ENCODE measurements at places on chromosomes 12 and 14.

- no peak for DNase-seq
These were observed 149.0 kb downstream of the CAPZA3 start for GRCh38 chr12:18886962-18887361.

- DNase-seq, result no peak
These were observed 15.7 kb upstream of the SLC2A3 start for GRCh38 chr12:7951671-7952070.

- no peak for DNase-seq
These were observed 45.3 kb downstream of the SOS2 start for GRCh38 chr14:50186107-50186506.

DNA sequence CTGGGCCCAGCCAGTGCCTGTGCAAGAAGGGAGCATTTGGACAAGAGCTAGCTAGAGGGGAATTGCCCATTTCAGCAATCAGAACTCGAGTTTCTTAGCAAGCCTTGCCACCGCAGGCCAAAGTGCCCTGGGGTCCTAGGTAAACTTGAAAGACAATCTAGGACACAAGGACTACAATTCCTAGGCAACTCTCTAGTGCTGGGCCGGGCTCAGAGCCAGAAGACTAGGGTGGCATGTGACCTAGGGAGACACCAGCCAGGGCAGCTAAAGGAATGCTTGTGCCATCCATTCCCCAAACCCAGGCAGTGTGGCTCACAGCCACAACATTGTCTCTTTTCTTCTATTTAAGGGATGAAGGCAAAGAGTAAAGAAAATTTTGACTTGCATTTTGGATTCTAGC is 205.0 kb downstream of the BMP4 start:
- no peak for DNase-seq

DNA sequence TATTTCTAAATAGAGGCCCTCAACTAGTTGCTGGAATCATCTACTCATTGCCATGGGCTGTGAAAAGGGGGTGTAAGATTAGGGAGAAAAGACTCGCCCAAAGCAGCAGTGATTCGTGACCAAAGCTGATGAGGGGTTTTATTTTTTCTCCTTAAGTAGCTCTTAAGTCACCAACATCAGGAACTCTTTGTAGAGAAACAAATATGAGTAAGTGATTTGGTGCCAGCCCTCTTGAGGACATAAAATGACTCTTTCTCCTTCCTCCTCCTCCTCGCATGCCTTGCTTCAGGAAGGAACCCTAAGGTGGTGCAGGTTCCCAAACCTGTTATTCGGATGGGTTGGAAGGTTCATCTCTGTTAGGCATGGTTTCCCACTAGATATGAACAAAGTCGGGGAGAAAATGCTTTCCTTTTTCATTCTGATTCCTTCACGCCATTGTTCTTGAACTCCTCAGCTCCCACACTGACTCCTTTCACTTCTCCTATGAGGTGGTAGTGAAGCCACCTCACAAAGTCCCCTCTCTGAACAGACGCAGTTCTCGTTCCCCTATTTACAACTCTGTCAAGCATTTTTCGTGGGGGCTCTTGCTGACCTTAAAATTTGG is 113.4 kb downstream of the ETV6 start:
- DNase-seq, result no peak

DNA sequence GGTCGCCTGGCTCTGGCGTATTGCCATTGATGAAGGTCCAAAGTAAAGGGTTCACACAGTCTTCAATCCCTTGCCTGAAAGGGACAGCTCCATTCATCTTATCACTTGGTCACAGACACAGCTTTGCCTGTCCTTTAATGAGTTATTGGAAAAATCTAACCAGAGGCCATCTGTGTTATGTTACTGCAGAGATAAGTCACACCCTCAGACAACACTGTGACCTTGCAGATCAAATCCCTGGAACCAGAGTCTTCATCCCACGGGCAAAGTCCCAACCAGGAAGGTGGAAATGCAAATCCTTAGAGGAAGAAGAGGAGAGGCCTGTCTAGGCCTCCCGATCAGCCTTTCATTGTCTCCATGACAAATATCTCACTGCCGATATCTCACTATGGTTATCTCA is 68.3 kb upstream of the SCN8A start:
- DNase-seq, result no peak

- no peak for DNase-seq
These were observed 251.6 kb upstream of the ALG10 start for GRCh38 chr12:33770652-33771051.

- DNase-seq, result no peak
These were observed 1996.2 kb upstream of the FLRT2 start for GRCh38 chr14:83533734-83534133.

DNA sequence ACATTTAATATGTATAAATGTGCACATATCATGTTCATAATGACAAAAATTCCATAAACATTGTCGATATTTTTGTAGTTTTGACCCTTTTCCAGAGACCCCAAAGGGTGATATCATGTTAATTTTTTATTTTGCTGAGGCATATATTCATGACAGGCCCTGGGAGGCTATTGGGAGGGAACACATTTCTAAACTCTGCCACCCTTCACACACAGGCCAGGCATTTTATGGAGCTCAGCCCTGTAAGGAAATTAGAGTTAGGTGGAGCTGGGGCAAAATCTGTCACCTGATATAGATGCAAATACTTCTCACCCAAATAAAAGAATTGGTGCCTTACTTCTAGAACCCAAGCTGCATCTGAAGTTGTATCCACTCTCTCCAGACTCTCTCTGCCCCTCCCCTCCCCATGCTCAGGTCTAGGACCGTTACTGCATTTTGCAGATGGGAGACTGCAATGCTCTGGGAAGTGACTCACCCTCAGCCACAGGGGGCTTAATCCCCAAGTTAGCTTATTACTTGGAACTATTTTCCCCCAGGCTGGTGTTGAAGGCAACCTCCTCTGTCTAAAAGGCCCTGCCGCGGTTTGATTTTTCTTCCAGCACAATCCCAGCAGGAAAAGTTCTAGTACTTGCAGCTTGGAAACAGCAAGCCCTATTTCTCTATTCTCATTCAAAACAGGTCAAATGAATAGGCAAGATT is 238.9 kb downstream of the EMP1 start:
- DNase-seq, result no peak

GRCh38 chr14:61558271-61558670 is 137.0 kb upstream of the HIF1A start:
- DNase-seq, result no peak

DNA sequence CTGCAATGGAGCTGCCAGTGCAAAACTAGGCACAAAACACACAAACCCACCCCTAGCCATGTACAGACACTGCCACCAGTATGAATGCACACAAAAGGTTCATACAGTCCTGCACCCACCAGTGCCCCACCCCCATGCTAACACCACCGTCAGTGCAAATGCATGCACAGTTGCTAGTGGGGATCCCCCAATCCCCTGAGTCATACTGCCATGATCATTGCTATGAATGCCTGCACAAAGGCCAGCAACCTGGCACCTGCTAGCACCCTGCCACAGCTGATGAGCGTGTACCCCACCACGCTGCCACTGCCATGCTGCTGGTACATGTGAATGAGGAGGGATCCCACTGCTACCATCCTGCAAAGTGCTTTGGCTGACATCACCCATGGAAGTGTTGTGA is 23.9 kb downstream of the PZP start:
- DNase-seq, result no peak

GRCh38 chr12:32033406-32033805 is 73.2 kb upstream of the BICD1 start:
- no peak for DNase-seq

DNA sequence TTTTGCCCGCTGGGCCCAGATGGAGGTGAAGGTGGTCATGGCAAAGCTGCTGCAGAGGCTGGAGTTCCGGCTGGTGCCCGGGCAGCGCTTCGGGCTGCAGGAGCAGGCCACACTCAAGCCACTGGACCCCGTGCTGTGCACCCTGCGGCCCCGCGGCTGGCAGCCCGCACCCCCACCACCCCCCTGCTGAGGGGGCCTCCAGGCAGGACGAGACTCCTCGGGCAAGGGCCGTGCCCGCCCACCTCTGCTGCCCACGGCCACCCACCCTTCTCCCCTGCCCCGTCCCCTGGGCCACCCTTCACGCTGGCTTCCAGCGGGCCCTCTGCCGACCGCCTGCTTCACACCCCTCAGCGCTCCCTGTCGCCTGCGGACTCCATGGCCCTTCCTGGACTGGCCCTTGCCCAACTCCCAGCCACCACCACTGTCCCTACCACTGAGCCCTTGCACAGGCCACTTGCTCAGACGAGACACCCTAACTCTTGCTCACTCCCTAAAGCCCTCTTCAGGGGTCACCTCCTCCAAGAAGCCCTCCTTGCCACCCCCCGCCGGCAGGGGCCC is 42.5 kb downstream of the CYP46A1 start:
- no peak for DNase-seq

GRCh38 chr12:45727980-45728629 is 1.4 kb upstream of the ARID2 start:
- DNase-seq, result no peak

DNA sequence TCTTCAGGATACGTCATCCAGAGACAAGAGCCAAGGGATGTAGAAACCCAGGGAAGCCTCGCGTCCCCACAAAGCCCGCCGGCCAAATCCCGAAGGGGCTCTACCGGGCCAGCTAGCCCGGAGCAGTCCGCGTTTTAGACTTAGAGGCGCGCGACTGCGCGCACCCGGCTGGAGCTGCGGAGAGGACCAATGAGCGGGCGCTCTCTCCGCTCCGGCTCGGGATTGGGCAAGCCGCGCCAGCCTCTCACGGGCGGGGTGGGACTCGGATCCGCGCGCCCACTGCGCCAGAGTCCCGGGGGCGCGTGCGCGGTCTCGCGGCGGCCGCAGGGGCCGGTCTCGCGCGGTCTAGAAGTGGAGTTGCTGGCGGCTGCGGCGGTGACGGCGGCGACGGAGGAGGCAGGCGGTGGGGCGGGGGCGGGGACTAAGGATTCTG is 241 bp upstream of the PALS1 start:
- DNase-seq, result peak; percentile 92

- no peak for DNase-seq
These were observed 30.4 kb downstream of the ATP2B1 start for GRCh38 chr12:89678225-89678624.

GRCh38 chr14:30958555-30959407 is 66.7 kb upstream of the AP4S1 start:
- no peak for DNase-seq

DNA sequence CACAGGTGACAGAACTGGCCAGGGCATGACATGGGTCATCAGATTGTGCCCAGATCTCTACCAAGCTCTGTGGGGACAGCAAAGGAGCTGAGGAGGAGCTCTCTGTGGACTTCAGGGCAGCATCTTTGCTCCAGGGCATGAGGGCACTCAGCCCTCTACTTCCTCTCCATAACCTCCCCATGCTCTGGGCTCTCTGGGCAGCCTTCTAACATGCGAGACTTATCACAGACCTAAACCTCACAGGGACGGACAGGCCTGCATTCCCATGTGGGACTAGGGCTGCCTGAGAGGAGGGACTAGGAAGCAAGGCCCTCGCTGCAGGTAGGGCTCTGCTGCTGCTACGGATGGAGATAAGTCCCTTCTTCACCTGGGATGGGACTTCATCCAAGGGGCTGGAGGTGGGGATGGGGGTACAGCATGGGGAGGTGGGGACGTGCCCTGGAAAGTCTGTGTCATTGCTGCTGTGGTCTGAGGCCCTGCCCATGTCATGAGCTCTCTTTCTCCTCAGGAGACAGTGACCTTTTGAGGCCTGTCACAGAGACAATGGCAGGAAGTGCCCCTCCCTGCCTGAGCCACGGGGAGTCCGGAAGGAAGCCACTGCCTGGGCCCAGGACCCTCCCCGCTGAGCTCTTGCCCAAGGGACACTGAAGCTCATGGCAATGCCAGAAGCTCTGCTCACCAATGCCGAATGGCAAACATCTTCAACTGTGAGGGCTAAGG is 44.1 kb downstream of the PITPNM2 start:
- DNase-seq, result peak; percentile 60

GRCh38 chr12:47651368-47652254 is 54.2 kb downstream of the RPAP3 start:
- peak; percentile 34 for DNase-seq

- DNase-seq, result no peak
These were observed 46.0 kb downstream of the SH2B3 start for GRCh38 chr12:111451649-111452129.

DNA sequence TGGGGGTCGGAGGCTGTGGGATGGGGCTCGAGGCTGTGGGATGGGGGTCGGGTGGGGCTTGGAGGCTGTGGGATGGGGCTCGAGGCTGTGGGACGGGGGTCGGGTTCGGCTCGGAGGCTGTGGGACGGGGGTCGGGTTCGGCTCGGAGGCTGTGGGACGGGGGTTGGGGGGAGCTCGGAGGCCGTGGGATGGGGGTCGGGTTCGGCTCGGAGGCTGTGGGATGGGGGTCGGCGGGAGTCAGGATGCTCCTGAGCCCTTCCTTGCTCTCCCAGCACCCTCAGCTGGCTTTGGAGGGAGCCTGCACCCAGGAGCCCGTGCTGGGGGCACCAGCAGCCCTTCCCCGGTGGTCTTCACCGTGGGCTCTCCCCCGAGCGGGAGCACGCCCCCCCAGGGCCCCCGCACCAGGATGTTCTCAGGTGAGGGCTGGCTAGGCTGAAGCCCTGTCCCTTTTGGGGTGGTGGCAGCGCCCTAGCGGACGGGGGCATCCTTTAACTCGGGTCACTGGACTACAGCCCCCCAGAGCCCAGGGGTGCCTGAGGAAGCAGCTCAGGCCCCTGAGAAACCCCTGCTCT is 11.9 kb upstream of the PUS1 start:
- no peak for DNase-seq

DNA sequence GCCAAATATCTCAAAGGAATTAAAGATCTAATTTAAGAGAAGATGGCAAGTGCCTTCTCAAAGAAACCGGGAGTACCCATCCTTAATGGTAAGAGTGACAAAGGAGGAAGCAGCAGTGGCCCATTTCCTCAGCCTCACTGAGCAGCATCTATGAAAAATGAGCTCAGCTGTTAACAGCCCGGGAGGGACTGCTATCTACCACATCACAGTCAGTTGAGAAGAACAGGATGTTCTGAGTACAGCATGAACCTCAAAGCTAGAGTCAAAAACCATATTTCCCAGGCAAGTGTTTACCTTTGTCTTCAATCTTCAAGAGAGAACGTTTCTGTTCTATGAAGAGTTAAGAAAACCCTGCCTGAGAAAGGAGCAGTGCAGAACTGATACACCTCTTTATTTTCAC is 115.0 kb downstream of the BTG1 start:
- peak; percentile 52 for DNase-seq

GRCh38 chr12:100151769-100152168 is 9.1 kb upstream of the BLTP3B start:
- no peak for DNase-seq

GRCh38 chr12:100987552-100988521 is 193.3 kb downstream of the ANO4 start:
- DNase-seq, result no peak

DNA sequence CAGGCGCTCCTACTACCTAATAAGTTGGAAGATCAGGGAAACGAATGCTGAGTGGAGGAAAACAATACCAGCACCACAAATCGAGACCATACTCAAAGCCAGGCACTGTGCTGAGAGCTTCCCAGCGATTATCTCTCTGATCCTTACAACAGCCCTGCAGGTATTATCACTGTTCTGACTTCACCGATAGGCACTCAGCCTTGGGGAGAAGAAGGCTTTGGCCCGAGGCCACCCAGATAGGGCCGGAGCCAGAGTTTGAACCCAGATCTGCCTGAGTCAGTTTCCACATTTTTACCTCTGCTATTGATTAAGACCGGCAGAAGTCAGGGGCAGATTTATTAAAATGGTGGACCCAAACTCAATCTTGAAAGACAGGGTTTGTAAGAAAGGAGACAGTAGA is 4.9 kb downstream of the SVOP start:
- no peak for DNase-seq

GRCh38 chr14:104882325-104882973 is 17.4 kb downstream of the CEP170B start:
- DNase-seq, result no peak

All from activated T-cell treated with anti-CD3 and anti-CD28 coated beads, Interleukin-2, amount 50 U/mL, for 1 hour (primary cell).